Smooth muscle cell of bladder (primary cell): ENCODE measurements at places on chromosomes 2 and 18. TPM values are rescaled to one million over a fixed set of nuclear protein-coding genes. Genes with fewer than 3 reads are reported as not detected.

Gene CRIM1
- 192 and 218 TPM in 2 replicates for total RNA-seq

Gene SLC40A1
- total RNA-seq = 28.0 and 103 TPM in 2 replicates

Gene AQP12A
- not detected in 2 replicates for total RNA-seq

Gene SLC16A14
- total RNA-seq = 3.3 and 4.1 TPM in 2 replicates

Gene CTIF
- total RNA-seq = 31.4 and 43.4 TPM in 2 replicates

Gene CSRNP3
- 0.57 and 0.74 TPM in 2 replicates for total RNA-seq

Gene SCN9A
- 7.8 and 11.6 TPM in 2 replicates for total RNA-seq

Gene FN1
- 808 and 2,278 TPM in 2 replicates for total RNA-seq

Gene FAP
- 148 and 197 TPM in 2 replicates for total RNA-seq

Gene LINC00305
- total RNA-seq = not detected in 2 replicates

Gene PRR30
- total RNA-seq = not detected in 2 replicates

Gene GLI2
- total RNA-seq = 6.4 and 11.3 TPM in 2 replicates

Gene LTBP1
- 398 and 434 TPM in 2 replicates for total RNA-seq

Gene RAX
- total RNA-seq = not detected in 2 replicates

Gene TEX44
- total RNA-seq = not detected in 2 replicates

Gene RASGRP3
- total RNA-seq = 0.71 and 1.2 TPM in 2 replicates

Gene VIL1
- total RNA-seq = not detected in 2 replicates

Gene ANTXR1
- 262 and 309 TPM in 2 replicates for total RNA-seq

Gene ST6GAL2
- under 0.01 and 1.1 TPM in 2 replicates for total RNA-seq

Gene ANO7
- total RNA-seq = 0.43 and 0.83 TPM in 2 replicates

Gene GPR17
- not detected in 2 replicates for total RNA-seq

Gene CHN1
- total RNA-seq = 10.3 and 12.8 TPM in 2 replicates

Gene KCNS3
- 0.43 and 3.0 TPM in 2 replicates for total RNA-seq

Gene GBX2
- 0.14 TPM in 1 of 2 replicates, not detected in the other for total RNA-seq

Gene CD207
- total RNA-seq = not detected in 2 replicates

Gene MAPK4
- 0.09 TPM in 1 of 2 replicates, not detected in the other for total RNA-seq

Gene SP140
- under 0.01 and 0.14 TPM in 2 replicates for total RNA-seq

Gene VSNL1
- total RNA-seq = not detected in 2 replicates

Gene MOGAT1
- not detected in 2 replicates for total RNA-seq

Gene TMEM37
- total RNA-seq = 0.37 and 0.57 TPM in 2 replicates

Gene LOXL3
- total RNA-seq = 34.4 and 57.5 TPM in 2 replicates

Gene SERPINB3
- total RNA-seq = 0.28 TPM in 1 of 2 replicates, not detected in the other

Gene SETBP1
- 0.85 and 2.8 TPM in 2 replicates for total RNA-seq

Gene CD8B2
- not detected in 2 replicates for total RNA-seq

Gene TSPYL6
- total RNA-seq = not detected in 2 replicates

Gene OLA1
- total RNA-seq = 88.9 and 95.9 TPM in 2 replicates

Gene CCDC142
- 14.4 and 20.0 TPM in 2 replicates for total RNA-seq

Gene RAB6D
- not detected in 2 replicates for total RNA-seq

Gene DCAF17
- 17.1 and 23.4 TPM in 2 replicates for total RNA-seq

Gene CFC1
- not detected in 2 replicates for total RNA-seq

Gene ADI1
- total RNA-seq = 36.9 and 39.7 TPM in 2 replicates

Gene SCYGR4
- total RNA-seq = 0.09 TPM in 1 of 2 replicates, not detected in the other

Gene KANSL1L
- total RNA-seq = 12.5 and 18.6 TPM in 2 replicates

Gene TMEM169
- 0.09 and 0.14 TPM in 2 replicates for total RNA-seq

Gene CD302
- total RNA-seq = 6.1 and 8.0 TPM in 2 replicates
